ENCODE measurements at places on chromosomes 1 and 21.

GRCh38 chr1:2544875-2545640 lies 11.1 kb upstream of the TNFRSF14 start:
- DNase-seq = no peak

DNA sequence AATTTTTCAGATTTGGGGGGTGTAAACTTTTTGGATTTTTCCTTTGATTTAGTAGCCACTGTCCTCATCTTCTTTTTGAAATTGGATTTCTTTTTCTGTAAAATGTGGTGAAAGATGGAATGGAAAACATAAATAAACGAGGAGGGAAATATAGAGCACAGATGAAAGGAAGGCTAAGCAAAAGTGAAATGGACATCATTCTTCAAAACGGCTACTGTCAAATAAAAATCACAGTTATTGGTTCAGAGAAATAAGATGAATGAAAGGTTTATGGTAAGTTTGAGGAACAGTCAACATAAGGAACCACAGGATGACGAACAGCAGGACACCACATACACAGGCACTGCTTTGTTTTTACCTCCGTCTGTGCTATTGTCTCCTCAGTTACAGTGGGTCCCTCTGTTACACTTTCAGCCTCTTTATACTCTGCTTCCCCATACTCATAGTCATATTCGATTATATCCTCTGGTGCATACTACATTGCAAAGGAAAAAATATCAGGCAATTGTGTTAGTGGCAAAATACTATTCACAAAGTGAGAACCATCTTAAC lies 82.4 kb downstream of the COL11A1 start:
- DNase-seq = no peak

DNA sequence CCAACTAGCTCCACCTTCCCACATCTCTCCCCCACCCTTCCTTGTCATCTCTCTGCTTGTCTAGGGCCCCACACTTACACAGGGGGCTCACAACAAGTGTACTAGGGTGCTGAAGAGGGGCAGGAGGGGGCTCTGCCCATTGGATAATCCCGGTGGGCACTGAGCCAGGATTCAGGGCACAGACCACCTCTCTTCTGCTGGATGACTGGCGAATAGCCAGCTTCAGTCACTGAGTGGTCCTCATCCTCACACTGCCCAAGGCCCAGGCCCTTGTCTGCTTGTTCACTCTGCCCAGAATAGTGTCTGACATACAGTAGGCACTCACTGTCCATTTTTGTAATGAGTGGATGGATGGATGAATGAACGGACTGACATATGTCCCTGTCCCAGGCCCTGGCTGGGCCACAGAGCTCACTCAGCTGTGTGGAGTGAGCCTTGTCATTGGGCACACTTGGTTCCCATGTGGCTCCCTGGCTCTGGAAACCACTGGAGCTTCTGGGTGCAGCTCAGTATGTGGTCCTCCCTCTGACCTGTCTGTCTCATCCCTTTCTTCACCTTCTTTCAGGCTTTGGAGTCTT lies 36.6 kb downstream of the FOXO6 start:
- no peak for DNase-seq

- no peak for DNase-seq
Observed at GRCh38 chr1:211804915-211805314, 25.6 kb downstream of the LPGAT1 start.

- DNase-seq = no peak
Observed at GRCh38 chr1:165753934-165754333, 14.7 kb downstream of the TMCO1 start.

DNA sequence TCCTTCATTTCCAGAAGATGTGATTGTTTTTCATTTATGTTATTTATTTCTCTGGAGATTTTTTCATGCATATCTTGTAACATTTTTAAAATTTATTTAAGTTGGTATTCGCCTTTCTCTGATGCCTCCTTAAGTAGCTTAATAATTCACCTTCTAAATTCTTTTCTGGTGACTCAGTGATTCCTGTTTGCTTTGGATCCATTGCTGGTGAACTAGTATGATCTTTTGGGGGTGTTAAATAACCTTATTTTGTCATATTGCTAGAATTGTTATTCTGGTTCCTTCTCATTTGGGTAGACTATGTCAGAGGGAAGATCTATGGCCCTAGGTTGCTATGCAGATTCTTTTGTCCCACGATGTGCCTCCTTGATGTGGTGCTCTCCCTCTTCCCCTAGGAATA lies 1347.2 kb upstream of the B3GALT2 start:
- no peak for DNase-seq

DNA sequence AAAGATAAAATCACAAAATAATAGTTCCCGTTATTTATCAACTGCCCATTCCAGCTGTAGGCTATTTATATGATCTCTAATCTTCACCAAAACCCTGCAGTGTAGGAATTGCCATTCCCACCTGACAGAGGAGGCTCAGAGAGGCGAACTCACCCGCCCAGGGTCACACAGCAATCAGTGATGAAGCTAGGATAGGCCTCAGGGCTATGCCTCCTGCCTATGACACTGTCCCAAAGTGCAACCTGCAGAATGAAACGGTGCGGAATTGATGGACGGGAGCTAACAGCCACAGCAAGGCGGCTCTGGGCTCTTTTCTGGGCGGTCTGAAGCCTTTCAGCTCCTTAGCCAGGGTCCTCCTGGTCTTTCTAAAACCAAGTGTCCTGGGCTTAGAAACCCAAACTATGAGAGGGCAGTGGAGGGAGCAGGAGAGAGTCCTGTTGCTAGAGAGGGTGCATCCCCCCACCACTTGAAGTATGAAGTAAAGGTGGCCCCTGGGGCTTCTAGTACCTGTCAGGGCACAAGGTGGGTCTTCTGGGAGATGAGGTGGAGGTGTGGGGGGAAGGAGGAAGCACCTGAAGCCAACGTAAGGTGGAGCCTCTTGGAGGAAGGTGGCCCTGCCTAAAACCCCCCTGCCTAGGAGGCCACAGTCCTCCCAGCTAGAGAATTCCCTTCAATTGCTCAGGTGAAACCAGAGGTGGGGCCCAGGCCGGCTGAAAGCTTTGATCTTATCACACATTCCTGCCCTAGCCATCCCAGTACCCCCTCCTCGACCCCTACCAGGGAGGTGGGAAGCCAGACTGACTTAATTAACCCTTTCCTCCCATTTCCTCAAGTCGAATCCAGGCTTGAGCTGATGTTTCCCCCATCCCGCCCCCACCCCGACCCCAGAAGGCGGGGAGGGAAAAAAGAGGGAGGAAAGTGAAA lies 14.8 kb downstream of the HSPG2 start:
- DNase-seq = no peak

DNA sequence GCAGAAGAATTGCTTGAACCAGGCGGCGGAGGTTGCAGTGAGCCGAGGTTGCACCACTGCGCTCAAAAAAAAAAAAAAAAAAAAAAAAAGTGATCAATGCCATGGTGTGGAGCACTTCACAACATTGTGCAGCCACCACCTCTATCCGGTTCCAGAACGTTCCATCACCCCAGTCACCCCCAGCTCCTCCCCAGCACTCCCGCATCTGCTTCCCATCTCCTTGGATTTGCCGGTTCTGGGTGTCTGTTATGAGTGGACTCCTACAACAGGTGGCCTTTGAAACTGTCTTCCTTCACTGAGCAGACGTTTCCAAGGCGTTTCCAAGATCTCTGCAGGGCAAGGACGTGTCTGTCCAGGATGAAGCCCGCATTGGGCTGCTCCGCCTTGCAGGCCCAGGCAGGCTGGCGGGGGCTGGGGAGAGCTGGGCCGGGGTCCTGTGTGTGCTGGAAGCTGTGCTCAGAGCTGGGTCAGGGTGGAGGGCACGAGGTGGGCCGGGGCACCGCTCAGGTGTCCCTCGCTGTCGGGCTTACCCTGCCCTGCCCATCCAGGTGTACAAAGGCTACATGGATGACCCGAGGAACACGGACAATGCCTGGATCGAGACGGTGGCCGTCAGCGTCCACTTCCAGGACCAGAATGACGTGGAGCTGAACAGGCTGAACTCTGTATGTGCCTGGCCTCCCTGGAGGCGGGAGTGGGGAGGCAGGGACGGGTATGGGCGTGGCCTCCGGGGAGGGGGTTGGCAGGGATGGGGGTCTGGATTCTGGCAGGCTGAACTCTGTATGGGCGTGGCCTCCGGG lies 14.9 kb upstream of the LRRC3 start:
- DNase-seq = no peak

DNA sequence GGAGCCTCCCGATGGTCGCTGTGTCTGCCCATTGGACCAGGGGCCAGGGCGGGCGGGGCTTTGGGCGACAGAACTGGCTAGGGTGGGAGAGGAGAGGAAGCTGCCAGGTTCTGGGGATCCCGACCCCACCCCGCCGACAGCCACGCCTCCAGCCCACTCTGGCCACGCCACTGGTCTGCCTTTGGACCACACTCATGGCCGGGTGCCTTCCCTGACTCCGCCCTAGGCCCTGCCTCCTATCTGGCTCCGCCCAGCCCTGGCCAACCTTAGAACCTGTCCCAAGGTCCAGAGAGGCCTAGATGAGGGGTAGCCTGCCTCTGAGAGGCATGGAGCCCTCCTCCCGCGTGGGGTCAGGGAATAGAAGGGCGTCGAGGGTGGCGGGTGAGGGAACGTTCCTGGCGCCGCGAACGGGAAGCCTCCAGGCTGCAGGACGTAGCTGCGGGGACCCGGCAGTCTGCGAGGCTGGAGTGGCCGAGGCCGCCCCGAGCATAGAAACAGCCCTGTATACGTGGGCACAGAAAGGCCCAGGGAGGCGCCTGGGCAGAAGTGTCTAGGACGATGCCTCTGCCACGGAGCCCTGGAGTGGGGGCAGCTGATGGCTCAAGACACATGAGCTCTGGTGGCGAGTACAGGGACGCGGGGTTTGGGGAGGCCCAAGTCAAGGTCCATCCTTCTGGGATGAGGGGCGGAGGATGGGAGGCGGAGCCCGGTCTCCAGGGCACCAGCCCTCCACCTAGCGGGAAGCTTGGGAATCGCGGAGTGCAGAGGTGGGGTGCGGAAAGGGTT lies 11.5 kb upstream of the COL16A1 start:
- DNase-seq = no peak

DNA sequence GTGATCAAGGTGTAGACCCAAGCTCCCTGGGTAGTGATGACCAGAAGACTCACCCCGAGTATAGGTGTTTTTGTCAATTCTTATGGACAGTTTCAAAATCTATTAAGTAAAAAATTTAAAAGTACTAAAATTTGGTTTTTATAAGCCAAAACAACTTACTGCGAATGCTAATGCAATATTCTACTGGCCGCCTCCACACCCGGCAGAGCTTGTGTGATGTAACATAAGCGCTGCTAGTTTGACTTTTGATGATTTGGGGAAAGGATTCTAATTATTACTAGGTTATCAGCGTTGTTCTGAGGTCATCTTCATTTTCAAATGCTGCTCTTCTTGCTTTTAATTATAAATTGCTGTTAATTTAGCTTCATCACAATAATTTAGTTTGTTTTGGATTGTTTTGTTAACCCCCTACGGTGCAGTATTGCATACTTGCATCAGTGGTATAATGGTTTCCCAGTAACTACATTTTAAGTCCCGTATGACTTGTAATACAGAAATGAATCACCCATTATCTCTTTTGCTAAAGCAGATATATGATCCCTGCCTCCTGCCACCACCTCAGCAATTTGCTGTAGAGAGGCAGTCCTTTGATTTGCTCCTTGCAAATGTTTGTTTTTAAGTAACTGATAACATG lies 178.0 kb downstream of the SDCCAG8 start:
- DNase-seq = no peak

DNA sequence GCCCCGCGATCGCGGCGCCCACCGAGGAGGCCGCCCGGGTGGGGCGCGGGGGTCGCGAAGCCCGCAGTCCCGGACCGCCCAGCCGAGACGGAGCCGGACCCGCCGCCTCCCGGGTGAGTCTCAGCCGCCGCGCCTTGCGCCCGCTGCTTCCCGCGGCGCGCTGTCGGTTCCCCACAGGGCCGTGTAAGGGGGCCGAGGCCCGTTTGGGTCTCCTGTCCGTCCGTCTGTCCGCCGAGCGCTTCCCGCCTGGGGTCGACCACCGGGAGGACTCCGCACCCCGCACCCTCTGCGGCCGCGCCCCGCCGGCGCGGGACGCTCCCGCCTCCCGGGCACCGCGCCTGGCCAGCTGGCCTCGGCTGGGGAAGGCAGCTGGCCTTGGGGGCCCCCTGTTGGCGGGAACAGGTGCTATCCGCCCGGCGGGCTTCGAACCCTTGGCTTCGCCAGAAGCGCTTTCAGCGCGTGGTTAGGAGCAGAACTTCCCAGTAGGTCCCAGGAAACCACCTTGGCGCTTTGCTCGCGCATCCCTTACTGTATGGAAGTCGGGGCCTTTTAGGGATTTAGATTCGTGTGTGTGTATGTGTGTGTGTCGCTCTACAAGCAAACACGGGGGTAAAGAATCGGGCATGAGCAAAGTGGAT lies 414 bp downstream of the TMEM51 start:
- peak; percentile 18 for DNase-seq

DNA sequence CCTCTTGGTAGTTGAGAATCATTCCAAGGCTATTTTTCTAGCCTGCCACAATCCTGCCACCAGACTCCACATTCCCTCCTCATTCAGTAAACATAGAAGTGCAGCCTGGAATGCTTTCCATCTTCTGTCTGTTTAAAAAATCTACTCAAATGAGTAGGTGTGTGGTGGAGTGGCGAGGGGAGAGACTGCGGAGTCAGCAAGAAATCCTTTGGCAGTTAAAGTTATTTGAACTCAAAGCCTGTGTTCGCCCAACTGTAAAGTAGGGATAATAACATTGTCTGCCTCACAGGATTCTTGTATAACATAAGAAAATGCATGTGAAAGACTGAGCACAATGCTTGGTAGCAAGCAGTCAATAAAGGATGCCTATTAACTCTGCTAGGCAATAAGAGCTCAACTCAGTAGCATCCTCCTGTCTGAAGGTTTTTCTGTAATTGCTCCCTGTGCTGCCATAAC lies 22.2 kb upstream of the DPT start:
- no peak for DNase-seq

GRCh38 chr1:16162163-16162822 lies 6.4 kb upstream of the EPHA2 start:
- no peak for DNase-seq

DNA sequence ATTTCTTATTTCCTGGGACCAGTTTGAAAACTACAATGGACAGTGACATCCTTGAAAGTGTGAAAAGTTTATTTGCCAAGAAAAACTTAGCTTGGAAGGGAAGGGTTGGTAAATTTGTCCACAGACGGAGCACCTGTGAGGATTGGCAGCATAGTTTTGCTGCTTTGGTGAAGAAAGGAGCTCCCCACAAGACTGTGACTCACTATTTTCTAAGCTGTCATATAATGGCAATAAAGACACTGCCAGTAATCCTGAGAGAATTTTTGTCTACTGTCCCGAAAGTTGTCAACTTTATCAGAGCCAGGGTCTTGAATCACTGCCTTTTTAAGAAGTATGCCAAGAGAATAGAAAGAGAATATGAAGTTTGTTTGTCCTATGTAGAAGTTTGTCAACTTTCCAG lies 230.8 kb downstream of the NEGR1 start:
- DNase-seq = no peak

DNA sequence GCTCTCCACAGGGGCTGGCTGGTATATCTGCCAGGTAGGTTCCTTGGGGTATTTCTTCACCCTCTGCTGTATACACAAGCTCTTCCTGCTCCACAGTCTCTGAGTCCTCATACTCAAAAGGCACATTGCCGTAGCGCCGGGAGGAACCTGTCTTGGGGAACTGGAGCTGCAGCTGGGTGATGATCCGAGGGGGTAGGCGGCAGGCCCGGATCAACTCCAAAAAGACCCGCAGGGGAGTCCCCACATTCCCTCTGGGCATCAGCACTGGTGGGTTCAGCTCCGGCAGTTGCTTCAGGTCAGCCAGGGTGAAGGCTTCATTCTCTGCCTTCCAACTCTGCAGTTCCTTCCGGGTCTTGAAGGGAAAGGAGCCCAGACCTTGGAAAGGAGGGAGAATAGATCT lies 2.9 kb downstream of the GPATCH3 start:
- DNase-seq = no peak

Data from stimulated activated effector memory CD8-positive, alpha-beta T cell treated with anti-CD3 and anti-CD28 coated beads, Interleukin-12 subunit alpha, Interleukin-12 subunit beta, amount 100 ng/mL, for 72 hours (primary cell).